Heart right ventricle (tissue), 16 donors: ENCODE measurements at places on chromosomes 6 and 20.

GRCh38 chr6:142339113-142339512 is 37.3 kb downstream of the ADGRG6 start:
- no peak for DNase-seq

DNA sequence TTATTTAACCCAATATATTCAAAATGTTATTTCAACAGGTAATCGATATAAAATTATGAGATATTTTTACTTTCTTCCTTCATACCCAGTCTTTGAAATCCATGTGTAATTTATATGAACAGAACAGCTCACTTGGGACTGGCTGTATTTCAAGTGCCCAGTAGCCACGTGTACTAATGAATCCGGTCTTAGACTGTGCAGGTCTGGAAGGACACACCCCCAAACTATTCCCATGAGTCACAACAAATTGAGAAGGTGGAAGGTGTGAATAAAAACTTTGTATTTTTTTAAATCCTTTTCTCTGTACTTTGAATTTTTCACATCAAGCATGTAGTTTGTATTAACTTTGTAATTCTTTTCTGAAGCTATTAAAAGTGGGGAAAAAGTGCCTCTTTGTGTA is 2.8 kb downstream of the UNC5CL start:
- DNase-seq, result no peak

GRCh38 chr20:37356961-37357371 is 11.0 kb downstream of the SRC start:
- DNase-seq, result no peak

GRCh38 chr6:34238585-34239499 is 2.2 kb downstream of the HMGA1 start:
- no peak for DNase-seq
